Daoy (cell line): ENCODE measurements at places on chromosomes 6 and 20. TPM values are rescaled to one million over a fixed set of nuclear protein-coding genes. Genes with fewer than 3 reads are reported as not detected.
A peak's percentile ranks its signal among the peaks of the same experiment; 100 is the strongest.

GRCh38 chr6:114151064-114151690 lies 180.2 kb upstream of the HDAC2 start:
- no peak for DNase-seq

TRIM10 gene
- not detected in 2 replicates for total RNA-seq

DNA sequence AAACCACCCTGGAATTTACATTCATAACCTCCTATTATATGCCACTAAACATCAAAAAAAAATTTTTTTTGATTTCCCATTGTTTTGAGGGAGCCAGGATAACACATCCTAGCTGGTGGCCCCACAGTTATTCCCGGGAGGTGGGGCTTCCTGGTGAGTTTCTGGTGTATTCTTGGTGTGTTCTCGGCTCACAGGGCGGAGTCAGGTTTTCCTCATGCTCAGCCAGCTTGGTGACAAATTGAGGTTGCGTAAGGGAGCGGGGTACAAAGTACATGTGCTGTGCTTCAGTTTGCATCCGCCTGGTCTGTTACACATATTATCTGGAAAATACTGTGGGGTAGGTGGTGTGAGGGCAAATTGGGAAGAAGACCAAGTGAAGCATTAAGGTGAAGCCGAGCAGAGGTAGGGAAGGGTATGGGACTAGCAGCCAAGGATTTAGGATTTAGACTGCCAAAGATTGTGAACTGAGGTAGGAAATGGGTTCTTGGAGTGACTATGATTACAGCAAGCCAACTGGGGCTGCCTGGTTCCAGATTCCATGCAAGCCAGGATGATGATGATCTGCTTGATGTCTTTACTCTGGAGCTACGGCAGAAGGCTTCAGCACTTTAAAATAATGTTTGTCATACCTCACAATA lies 46.2 kb upstream of the EEF1A1 start:
- peak; percentile 67 for DNase-seq

DNA sequence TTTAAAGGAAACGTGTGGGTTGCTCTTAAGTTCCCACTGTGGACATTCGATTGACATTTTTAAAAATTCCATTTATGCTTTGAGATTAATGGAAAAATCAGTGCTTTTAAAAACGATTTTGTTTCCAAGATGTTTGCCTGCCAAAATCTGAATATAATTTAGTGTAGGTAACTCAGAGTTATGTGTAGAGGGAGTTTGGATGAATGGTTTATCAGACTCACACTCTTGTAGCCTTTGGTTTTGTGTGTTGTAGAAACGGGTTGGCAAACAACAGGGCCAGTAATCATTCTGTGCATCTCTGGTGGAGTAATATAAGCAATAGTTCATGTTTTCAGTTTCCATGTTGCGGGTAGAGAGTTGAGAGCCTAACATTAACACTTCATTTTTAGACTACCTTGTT lies 140.6 kb downstream of the RPS12 start:
- no peak for DNase-seq

OLIG3 gene
- total RNA-seq = not detected in 2 replicates

GOPC gene
- total RNA-seq = 20.1 and 22.6 TPM in 2 replicates

- DNase-seq = no peak
Measured at GRCh38 chr6:165159460-165159859, 149.9 kb downstream of the C6orf118 start.

EPHA7 gene
- 0.06 and 0.09 TPM in 2 replicates for total RNA-seq

COX4I2 gene
- not detected in 2 replicates for total RNA-seq

- DNase-seq = peak; percentile 90
Measured at GRCh38 chr6:142416179-142416578, 114.4 kb downstream of the ADGRG6 start.

FIG4 gene
- 9.5 and 12.0 TPM in 2 replicates for total RNA-seq

AIF1 gene
- not detected in 2 replicates for total RNA-seq

DNA sequence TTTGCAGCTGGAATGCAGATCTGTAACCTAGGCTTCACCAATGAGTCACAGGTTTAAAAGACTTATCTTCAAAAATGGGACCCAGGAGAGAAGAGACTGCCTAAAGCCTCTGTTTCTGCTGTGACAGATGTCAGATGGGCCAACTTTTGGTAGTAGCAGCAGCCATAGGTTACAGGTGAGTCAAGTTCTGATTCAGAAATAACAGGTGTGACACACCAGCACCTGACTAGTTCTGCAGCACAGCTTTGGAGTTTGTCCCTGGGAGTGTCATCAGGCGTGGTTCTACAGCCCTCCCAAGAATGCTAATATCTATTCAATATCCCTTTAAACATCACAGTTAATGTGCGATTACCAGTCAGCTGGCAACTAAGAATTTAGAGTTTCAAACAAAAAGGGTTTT lies 121.9 kb upstream of the BTN3A2 start:
- no peak for DNase-seq

GRCh38 chr6:147676495-147677199 lies 168.2 kb downstream of the SAMD5 start:
- peak; percentile 22 for DNase-seq

- no peak for DNase-seq
Measured at GRCh38 chr6:48111143-48111506, at the start of gene PTCHD4. Gene PTCHD4, minus strand, starts transcription at chr6:48111197. Its CDS starts 42,240 bp downstream, at chr6:48068957.

PI3 gene
- total RNA-seq = not detected in 2 replicates
